Activated naive CD8-positive, alpha-beta T cell treated with anti-CD3 and anti-CD28 coated beads, Interleukin-2, amount 10 ng/mL, durations not matched to agents 7 days and 5 days (primary cell): ENCODE measurements at places on chromosomes 12 and 14. TPM values are rescaled to one million over a fixed set of nuclear protein-coding genes. Genes with fewer than 3 reads are reported as not detected.

The LMO3 gene
- total RNA-seq = not detected

The LBHD2 gene
- total RNA-seq = not detected

The LRP1-AS gene
- not detected for total RNA-seq

The ANG gene
- 1.5 TPM for total RNA-seq

The LRRC10 gene
- not detected for total RNA-seq

The C12orf54 gene
- total RNA-seq = not detected

The IGF1 gene
- 1.6 TPM for total RNA-seq

The CLEC14A gene
- not detected for total RNA-seq

The CAPZA3 gene
- total RNA-seq = not detected

The CACNA2D4 gene
- 8.0 TPM for total RNA-seq

The FAM186B gene
- total RNA-seq = 0.11 TPM

The DLK1 gene
- total RNA-seq = not detected

The GPR84 gene
- total RNA-seq = 0.39 TPM

The ING4 gene
- 49.3 TPM for total RNA-seq

The RNASE3 gene
- not detected for total RNA-seq

The SMCO2 gene
- not detected for total RNA-seq

The GPR137C gene
- 0.45 TPM for total RNA-seq

The FAM234B gene
- 6.8 TPM for total RNA-seq

The TMEM229B gene
- total RNA-seq = 20.0 TPM

The C1QL4 gene
- not detected for total RNA-seq

The TAS2R9 gene
- total RNA-seq = not detected

The LAG3 gene
- 46.6 TPM for total RNA-seq

The ARG2 gene
- total RNA-seq = 1.3 TPM

The KCNMB4 gene
- total RNA-seq = 1.4 TPM

The SLCO1B1 gene
- not detected for total RNA-seq

The TRPV4 gene
- not detected for total RNA-seq

The RNF212B gene
- total RNA-seq = not detected

The KSR2 gene
- total RNA-seq = not detected

The RTL1 gene
- not detected for total RNA-seq

The IL26 gene
- total RNA-seq = not detected

The GLT8D2 gene
- not detected for total RNA-seq

The GZMH gene
- 4.9 TPM for total RNA-seq

The COPZ1 gene
- 94.6 TPM for total RNA-seq

The ENDOU gene
- 0.30 TPM for total RNA-seq

The CLECL1 gene
- total RNA-seq = 0.72 TPM

The GPRC5D gene
- not detected for total RNA-seq

The CLEC4C gene
- not detected for total RNA-seq
